ENCODE measurements at places on chromosomes 3 and 15.
A peak's percentile ranks its signal among the peaks of the same experiment; 100 is the strongest.

DNA sequence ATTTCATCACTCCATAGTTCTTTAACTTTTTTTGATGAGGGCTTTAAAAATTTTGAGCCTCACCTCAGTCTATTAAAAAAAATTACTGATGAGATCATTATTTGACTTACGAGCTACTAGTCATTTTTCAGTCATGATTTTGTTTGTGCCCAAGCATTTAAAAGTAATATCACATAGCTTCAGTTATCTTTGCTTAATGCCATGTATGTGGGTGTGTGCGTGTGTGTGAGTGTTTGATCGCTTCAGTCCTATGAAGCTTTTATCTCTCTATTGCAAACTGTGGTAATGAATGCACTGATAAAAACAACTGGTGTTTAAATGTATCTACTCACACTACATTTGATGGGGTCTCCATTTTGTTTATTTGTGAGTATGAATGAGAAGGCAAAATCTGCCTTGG lies 49.8 kb downstream of the RSRC1 start:
- no peak for DNase-seq

GRCh38 chr3:90241481-90241880 lies 1134.1 kb downstream of the EPHA3 start:
- DNase-seq, result no peak

- no peak for DNase-seq
Measured at GRCh38 chr3:78029775-78030174, 989.9 kb downstream of the ROBO2 start.

- DNase-seq, result peak; percentile 6
Measured at GRCh38 chr3:69200384-69201068, 78.1 kb upstream of the LMOD3 start.

DNA sequence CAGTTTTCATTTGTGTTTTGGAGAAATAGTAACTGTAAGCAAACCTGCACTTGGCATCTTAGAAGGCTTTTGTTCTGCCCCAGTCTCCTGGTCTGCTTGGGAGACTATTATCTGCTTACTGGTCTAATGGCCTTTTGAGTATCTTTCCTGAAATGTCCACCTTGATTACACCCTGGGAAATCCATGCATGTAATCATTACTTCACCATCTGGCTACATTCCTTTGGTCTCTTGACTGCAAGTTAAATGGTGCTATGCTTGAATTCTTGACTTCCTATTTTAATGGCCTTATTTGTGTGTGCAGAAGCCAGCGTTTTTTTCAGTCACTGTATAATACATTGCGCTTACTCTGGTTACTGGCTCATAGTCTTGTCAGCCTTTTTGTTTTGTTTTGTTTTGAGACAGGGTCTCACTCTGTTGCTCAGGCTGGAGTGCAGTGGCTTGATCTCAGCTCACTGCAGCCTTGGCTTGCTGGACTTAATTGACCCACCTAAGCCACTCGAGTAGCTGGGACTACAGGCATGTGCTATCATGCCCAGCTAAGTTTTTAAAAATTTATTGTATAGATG lies 30.0 kb downstream of the CHD2 start:
- no peak for DNase-seq

DNA sequence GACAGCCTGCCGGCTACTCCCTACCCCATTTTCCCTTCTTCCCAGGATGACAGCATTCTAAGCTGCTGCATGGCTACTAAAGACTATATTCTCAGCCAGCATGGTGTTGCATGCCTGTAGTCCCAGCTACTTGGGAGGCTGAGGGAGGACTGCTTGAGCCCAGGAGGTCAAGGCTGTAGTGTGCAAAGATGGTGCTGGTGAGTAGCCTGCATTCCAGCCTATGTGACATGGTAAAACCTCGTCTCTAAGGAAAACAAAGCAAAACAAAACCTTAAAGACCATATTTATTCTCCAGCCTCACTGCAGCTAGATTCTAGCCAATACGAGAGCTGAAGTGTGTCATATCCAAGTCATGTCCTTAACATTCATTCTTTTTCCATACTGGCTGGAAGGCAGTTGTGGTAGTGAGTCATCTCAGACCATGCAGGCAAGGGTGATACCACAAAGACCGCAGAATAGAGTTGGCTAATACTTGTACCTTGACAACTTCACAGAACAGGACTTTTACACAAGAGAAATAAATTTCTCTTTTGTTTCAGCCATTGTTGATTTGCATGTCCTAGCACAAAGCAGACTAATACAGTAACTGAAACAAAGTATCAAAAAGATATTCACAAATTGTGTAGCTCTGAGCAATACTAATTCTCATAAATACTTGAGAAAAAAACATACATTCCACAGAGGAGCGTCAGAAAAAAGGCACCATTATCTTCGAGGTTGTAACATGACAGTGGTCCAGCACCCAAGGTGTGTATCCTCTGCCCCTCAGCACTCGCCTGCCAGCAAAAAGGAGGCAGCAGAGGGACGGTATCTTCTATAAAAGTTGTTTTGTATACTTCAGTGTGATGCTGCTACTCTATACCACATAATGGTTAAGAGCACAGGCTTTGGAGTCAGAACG lies 14.8 kb downstream of the PBRM1 start:
- DNase-seq, result no peak

- no peak for DNase-seq
Measured at GRCh38 chr3:172839679-172840078, 89.2 kb downstream of the ECT2 start.

GRCh38 chr15:29018120-29018805 lies 132.5 kb downstream of the APBA2 start:
- DNase-seq, result no peak

DNA sequence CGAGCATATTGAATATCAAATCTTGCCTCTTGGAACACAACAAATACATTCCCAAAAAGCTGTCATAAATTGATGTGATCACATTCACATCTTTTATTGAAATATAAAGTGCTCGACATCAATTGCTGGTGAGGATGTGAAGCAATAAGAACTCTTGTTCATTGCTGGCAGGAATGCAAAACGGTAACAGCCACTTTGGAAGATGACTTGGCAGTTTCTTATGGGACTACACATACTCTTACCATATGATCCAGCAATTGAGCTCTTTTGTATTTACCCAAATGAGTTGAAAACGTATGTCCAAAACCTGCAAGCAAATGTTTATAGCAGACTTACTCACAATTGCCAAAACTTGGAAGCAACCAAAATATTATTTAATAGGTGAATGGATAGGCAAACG lies 234.9 kb downstream of the CACNA2D3 start:
- no peak for DNase-seq

GRCh38 chr3:196280689-196281440 lies 6.7 kb downstream of the PCYT1A start:
- no peak for DNase-seq

- DNase-seq, result no peak
Measured at GRCh38 chr3:4720316-4721075, 227.3 kb downstream of the ITPR1 start.

DNA sequence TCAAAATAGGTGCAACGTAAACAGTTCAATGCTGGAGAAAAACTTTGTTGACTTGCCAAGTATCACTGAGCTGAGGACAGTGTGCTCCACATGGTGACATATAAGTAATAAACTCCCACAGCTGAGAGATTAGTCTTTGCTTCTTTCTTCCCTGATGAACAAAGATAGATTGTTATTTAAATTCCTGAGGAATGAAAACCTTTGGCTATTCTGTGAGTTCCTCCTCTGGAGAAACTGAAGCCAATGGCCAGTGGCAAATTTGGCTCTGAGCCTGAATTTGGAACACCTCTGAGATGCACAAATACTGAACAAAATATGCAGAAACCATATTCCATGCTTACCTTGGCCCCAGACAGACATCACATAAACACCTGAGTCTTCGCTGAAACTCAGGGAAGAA lies 63.3 kb downstream of the RPL22L1 start:
- no peak for DNase-seq

DNA sequence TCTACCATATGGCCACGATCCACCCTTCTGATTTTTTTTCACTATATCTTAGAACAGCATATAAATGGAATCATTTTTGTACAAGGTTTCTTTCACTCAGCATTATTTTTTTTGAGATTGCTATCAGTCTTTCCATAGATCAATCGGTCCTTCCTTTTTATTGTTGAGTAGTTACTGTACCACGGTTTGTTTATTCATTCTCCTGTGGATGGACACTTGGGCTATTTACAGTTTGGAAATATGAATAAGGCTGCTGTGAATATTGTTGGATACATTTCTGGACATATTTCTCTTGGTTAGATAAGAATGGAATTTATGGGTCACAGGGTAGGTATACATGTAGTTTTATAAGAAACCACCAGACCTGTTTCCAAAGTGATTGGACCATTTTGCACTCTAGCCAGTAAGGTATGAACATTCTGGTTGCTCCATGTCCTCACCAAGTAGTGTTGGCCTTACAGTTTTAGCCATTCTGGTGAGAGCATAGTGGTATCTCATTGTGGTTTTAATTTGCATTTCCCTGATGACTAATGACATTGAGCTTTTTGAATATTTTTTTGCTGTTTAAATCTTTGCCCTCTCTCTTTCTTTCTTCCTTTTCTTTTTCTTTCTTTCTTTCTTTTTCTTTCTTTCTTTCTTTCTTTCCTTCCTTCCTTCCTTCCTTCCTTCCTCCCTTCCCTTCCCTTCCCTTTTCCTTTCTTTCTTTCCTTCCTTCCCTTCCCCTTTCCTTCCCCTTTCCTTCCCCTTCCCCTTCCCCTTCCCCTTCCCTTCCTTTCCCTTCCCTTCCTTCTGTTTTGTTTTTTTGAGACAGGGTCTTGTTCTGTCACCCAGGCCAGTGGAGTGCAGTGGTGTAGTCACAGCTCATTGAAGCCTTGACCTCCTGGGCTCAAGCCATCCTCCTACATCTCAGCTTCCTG lies 49.2 kb downstream of the LRRK1 start:
- DNase-seq, result no peak

DNA sequence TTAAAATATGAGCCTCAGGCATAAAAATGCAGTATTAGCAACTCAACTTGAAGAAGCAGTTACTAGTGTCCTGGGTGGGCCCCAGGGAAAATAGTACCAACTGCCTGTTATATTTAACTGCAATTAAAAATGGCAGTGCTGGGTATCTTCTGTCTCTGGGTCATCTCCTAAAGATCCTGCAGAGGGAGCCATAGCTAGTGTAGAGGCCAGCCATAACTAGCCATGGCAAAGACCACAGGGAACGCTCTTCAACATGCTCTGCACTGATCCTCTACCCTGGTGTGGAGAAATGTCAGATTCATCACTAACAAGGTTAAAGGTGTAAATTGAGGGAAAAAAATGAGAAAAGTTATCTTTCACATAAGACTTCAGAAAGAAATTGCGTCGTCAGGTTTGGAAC lies 181.3 kb downstream of the SNRPN start:
- DNase-seq, result no peak

DNA sequence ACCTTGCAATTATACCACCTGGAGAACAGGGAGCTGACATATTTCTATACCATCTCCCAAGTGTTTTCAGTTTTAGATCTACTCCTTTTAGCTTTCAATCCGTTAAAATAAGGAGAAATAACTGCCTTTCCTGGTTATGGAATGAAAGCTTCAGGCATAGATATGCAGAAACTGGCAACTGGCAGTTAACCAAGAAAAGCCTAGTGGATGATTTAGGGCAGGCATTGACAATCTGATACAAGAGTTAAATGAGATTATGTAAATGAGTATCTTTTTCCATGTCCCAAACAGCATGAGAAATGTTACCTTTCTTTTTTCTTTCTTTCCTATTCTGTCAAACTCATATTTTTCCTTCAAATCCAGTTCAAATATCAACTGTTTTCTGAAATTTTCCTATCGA lies 689.1 kb upstream of the DPPA4 start:
- no peak for DNase-seq

GRCh38 chr3:31203960-31204795 lies 309.7 kb upstream of the GADL1 start:
- DNase-seq, result no peak

GRCh38 chr3:58161435-58162398 lies 49.1 kb downstream of the DNASE1L3 start:
- no peak for DNase-seq

GRCh38 chr3:193842029-193842798 lies 249.2 kb downstream of the OPA1 start:
- no peak for DNase-seq

DNA sequence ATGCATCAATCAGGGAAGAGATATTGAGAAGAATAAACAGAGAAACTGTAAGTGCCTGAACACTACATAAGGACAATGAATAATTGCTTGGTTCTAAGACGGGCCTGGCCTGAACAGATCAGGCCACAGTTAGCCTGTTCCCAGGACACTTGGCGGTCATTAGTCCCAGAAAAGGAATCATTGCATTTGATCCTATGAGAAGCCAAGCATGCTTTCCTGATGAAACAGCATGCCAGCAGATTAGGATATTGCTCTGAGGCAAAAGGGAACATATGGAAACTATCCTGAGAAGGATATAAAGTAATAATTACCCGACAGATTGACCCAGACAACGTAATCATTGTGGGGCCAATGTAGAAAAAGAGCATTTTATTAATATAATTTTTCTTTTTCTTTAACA lies 51.9 kb downstream of the STRIT1 start:
- no peak for DNase-seq

- no peak for DNase-seq
Measured at GRCh38 chr15:72472992-72473610, 1.0 kb upstream of the ARIH1 start.

DNA sequence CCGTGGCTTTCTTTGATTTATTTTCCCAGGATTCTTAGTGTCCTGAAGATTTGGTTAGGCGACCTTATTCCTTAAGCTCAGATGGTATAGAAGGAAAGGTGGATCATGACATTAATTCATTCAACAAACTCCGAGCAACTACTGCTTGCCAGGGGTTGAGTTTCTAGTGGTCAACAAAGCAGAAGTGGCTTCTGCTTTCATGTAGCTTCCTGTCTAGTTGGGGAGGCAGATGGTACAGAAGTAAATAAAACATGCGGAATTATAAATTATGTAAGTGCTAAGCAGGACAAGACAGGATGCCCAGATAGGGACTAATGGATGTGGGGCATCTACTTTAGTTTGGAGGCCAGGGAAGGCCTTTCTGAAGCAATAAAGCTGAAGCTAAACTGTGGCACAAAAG lies 15.6 kb downstream of the EEFSEC start:
- no peak for DNase-seq

- DNase-seq, result no peak
Measured at GRCh38 chr3:116264546-116265319, 180.6 kb downstream of the LSAMP start.

GRCh38 chr3:72821161-72821781 lies 27.0 kb downstream of the SHQ1 start:
- DNase-seq, result no peak

DNA sequence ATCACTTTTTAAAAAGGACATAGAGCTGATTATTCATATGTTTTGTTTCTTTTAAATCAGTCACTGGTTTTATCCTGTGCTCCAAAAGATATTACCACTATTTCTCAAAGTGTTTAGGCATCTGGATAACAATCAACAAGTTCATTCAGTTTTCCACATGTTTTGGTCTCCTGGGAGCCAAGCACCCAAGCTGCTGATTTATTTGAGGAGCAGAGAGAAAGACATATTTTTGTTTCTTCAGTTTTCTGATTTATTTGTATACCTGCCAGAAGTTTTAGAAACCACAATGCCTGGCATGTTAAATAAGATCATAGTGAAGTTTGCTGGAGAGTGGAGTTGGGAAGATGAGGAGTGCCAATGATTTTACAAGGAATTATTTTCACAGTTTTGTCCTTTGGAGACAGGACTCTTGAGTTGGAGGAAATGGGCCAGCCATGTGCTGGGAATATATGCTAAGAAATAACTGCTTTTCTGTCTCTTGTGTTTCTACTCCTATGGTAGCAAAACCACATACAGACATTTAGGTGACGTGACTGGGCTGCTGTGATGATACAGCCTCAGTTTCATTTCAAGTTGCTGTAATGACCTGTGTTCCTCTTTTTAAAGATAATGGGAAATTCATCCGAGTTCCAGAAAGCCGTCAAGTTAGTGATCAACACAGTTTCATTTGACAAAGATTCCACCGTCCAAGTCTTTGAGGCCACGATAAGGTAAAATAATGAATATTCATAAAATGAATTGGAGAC lies 11.7 kb downstream of the EDEM1 start:
- DNase-seq, result no peak

Data from T follicular helper cell (primary cell).